ENCODE measurements at places on chromosomes 3 and 15.

GRCh38 chr3:56829533-56829932, 27.8 kb upstream of the ARHGEF3 start:
- no peak for DNase-seq

- DNase-seq: no peak
Measured at GRCh38 chr15:81865850-81866537, 179.8 kb downstream of the MEX3B start.

- DNase-seq: no peak
Measured at GRCh38 chr3:26963361-26963743, 340.8 kb downstream of the LRRC3B start.

DNA sequence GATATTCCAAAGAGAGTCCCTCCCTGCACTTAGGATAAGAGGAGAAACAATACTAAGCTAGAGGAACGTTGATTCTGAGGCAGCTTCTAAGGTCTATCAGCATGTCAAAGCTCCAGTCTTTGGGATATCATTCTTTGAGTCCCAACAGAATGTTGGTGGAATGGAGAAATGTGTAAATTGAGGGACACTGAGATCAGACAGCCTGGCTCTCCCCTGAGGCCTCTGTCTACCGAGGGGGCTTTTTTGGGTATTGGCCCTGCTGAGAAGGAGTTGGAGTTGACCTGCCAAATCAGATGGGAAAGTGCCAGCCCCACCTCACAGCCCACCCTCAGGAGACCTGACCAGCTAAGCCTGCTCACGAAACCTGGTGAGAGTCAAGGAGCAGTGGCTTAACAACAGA, 27.6 kb upstream of the LRTM1 start:
- DNase-seq: no peak

DNA sequence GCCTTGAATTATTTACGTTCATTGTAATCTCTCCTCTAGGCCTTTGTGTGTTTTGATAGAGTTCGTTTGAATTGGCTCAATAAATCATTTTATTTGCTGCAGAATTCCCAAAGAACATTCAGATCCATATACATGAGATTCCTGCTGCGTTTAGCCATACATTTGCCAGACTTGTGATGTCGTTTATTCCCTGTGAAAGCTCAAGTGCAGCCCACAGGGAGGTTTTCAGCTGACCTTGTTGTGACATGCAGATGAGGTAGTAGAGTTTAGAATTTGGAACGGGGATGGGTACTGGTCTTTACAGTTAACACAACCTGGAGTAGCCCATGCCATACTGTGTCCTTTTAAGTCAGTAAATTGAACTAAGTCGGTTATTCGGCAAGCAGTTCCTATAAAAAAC, at the start of gene C3orf20:
Gene C3orf20, plus strand, starts transcription at position 301 of the 400 bp plus-strand sequence. CDS start 7,573 bp downstream, outside the sequence.
- no peak for DNase-seq
